Activated CD4-positive, alpha-beta T cell treated with anti-CD3 and anti-CD28 coated beads, Interleukin-2, amount 50 U/mL, for 48 hours (primary cell): ENCODE measurements at places on chromosomes 7 and 10.
A peak's percentile ranks its signal among the peaks of the same experiment; 100 is the strongest.

DNA sequence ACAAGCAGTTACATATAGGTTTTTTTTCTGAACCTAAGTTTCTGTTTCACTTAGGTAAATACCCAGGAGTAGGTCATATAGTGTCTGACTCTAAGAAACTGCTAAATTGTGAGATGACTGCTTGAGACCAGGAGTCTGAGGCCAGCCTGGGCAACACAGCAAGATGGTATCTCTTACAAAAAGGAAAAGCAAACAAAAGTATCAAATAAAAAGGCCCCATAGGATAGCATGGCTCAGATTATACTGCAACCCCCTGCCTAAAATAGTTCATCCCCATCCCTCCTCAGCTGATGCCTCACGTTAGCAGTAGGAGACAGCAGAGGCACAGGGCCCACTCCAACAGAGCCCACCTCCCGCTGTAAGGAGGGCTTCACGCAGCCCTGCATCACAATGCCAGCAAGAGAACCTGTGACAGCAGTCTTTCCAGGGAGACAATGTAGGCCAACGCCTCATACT lies 90.3 kb downstream of the SRPK2 start:
- peak; percentile 31 for DNase-seq

- DNase-seq = no peak
Observed at GRCh38 chr7:54833001-54833467, 74.0 kb upstream of the SEC61G start.

GRCh38 chr10:65534771-65535170 lies 1391.1 kb upstream of the LRRTM3 start:
- DNase-seq = no peak

DNA sequence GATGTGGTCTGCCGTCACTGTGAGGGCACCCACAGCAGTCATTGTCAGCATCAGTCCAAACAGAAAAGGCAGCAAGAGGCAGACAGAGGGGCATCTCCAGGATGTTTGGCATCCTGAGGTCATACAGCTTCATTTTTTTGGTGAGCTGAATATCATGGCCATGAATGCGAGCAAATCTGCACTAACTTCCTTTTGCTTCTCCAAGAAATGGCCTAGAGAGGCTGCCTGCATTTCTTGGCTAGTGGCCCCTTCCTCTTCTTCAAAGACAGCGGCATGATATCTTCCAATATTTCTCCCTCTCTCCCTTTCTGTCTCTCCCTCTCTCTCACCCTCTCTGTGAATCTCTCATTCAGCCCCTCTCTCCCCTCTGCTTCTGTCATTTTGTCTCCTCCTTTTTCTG lies 24.8 kb downstream of the FKBP6 start:
- no peak for DNase-seq

- no peak for DNase-seq
Observed at GRCh38 chr7:16918288-16918895, 36.6 kb upstream of the AGR3 start.
